ENCODE measurements at places on chromosomes 1 and 21.

DNA sequence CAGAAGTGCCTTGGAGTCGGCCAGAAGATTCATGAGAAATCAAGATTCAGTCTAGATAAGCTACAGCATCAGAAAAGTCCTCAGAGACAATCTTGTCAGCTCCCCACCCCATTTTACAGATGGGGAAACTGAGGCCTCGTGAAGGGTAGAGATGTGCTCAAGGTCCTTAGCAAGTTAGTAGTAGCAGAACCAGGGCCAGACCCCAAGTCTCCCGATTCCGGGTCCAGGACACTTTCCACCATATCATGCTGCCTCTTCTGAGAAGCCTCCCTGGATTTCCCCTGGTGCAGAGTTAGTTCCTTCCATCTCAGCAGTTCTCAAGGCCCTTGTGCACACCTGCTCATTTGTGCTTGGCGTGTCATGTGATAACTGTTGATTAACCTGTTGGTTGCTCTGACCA is 91.5 kb upstream of the ACTL8 start:
- DNase-seq: no peak

DNA sequence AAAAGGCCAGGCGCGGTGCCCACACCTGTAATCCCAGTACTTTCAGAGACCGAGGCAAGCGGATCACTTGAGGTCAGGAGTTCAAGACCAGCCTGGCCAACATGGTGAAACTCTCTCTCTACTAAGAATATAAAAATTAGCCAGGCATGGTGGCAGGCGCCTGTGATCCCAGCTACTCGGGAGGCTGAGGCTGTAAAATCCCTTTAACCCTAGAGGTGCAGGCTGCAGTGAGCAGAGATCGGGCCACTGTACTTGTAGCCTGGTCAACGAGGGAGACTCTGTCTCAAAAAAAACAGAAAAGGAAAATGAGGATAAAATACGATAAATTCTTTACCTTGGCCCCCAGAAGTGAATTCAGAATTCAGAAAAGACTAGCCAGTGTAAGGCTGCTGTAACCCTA is 1.6 kb downstream of the TMEM50B start:
- no peak for DNase-seq

- no peak for DNase-seq
Observed at GRCh38 chr1:17274186-17275170, 25.6 kb downstream of the PADI3 start.

DNA sequence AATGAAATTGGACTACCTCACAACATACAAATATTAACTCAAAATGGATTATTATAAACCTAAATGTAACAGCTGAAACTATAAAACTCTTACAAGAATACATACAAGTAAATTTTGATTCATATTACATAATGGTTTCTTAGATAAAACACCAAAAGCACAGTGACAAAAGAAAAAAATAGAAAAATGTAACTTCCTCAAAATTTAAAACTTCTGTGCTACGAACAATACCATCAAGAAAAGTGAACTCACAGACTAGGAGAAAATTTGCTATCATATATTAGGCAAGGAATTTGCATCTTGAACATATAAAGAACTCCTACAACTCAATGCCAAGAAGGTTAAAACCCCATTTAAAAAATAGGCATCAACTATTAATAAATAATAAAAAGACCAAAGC is 31.2 kb downstream of the ANGPTL3 start:
- DNase-seq: no peak

GRCh38 chr1:183962903-183963302 is 74.6 kb downstream of the COLGALT2 start:
- no peak for DNase-seq

DNA sequence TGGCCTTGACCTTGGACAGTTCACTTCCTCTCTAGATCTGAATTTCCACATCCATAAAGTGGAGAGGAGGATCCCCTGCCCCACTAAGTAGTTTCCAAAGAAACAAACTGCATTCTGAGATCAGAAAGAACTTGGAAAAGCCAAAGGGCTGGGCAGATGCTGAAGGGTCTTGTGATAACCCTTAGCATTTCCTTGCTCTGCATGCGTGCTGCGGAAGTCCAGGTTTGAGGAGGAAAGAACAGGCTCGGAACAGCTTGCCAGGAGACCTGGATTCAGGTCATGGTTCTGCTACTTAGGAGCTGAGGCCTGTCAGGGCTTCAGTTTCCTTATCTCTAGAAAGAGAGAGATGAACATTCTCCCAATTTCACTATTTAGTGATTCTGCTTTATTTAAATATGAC is 27.2 kb downstream of the IGFN1 start:
- DNase-seq: no peak

DNA sequence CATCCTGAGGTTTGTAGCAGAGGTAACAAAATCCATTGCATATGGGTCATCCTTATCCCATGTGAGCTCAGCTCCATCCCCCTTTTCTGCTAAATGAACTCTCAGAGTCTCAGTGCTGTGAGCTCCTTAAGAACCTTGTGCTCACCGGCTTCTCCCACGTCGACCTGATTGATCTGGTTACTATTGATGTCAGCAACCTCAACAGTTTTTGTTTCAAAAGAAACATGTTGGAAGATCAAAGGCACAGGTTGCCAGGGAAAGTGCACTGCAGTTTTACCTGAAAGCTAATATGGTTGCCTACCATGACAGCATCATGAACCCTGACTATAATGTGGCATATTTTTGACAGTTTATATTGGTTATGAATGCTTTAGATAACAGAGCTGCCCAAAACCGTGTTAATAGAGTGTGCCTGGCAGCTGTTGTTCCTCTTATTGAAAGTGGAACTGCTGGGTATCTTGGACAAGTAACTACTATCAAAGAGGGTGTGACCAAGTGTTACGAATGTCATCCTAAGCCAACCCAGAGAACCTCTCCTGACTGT is 131.4 kb downstream of the HS2ST1 start:
- no peak for DNase-seq

GRCh38 chr21:33265664-33266049 is 510 bp upstream of the IL10RB start:
- DNase-seq: no peak
